ENCODE measurements at places on chromosomes 7 and 10.
A peak's percentile ranks its signal among the peaks of the same experiment; 100 is the strongest.

DNA sequence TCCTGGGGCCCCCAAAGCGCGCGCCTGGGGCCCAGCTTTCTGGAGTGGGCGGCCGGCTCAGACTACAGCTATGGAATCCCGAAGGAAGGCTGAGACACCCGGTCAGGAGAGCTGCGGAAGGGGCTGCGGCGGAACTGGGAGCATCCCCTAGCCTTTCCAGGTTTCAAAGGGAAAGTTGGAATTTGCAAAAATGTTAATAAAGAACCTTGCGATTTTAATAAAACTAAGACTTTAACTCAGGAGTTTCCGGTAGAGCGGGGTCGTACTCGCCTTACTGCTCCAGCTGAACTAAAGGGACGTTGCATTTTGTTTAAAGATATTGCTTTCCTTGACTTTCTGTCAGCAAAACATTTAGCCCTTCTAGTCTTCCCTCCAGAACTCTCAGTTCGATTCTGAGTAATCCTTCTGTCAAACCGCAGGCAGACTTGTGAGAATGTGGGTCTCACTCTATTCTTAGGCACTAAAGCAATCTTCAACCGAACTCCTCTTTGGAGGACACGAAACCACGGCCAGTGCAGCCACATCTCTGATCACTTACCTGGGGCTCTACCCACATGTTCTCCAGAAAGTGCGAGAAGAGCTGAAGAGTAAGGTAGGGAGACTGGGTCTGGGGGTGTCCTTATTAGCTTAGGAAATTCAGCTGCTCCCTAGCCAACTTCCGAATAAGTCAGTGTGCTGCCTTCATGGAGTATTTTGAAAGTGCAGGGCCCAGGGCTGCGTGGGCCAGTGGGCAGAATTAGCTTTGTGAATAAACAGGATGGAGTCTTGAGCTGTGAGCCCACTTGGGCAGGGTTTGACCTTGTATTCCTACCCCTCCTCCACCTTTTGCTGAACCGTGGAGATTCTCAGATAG lies 1.9 kb downstream of the CYP26A1 start:
- DNase-seq: no peak

GRCh38 chr7:36601601-36602000 lies 122.7 kb downstream of the AOAH start:
- DNase-seq: no peak

GRCh38 chr10:91378061-91378460 lies 32.1 kb upstream of the HECTD2 start:
- peak; percentile 59 for DNase-seq

DNA sequence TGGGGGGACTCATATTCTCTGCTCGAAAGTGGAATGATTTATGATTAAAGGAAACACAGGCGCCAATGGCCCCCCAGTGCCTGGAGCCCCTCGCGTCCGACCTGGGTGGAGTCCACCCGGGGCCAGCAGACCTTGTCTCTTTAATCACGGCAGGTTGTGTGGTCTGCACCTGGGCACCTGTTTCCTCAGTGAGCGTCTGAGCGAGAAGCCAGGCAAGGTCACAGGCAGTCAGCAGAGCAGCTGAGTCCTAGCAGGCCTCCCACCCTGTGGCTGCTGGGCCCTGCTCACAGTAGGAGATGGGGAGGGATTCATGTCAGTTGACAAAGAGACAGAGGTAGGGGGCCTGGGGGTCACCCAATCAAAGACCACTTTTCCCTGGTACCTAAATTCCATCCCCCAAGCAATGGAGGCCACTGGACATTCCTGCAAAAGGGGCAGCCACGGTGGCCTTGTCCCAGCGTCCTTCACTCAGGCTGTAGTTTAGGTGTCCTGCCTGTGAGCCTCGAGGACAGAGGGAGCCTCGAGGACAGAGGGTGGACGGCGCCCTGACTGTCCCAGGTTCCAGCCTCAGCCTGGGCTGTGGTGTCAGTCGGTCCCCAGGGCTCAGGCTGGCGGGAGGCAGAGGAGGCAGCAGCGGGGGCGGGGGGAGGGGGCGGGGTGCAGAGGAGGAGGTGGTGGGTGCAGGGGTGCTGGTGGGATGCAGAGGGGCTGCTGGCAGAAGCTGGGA lies 49.5 kb upstream of the CFAP46 start:
- DNase-seq: no peak

DNA sequence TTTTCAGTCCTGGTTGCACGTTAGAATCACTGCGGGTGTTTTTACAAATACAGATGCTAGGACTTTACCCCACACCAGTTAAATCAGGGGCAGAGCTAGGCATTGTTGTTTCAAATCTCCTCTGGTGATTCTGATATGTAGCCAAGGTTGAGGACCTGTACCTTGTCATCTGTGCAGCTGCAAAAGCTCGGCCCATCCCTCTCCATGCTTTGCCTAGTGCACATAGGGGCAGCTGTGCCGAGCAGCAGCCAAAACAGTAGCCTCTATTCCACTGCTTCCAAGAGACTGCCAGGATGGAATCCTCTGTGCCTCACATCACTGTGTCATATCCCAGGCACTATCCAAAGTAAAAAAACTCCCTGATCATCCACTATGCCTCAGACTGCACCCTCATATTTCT lies 181.3 kb downstream of the CDK14 start:
- DNase-seq: no peak

GRCh38 chr7:84502239-84502638 lies 307.6 kb upstream of the SEMA3A start:
- no peak for DNase-seq

- no peak for DNase-seq
Measured at GRCh38 chr10:85477979-85478378, 888.6 kb downstream of the GRID1 start.

DNA sequence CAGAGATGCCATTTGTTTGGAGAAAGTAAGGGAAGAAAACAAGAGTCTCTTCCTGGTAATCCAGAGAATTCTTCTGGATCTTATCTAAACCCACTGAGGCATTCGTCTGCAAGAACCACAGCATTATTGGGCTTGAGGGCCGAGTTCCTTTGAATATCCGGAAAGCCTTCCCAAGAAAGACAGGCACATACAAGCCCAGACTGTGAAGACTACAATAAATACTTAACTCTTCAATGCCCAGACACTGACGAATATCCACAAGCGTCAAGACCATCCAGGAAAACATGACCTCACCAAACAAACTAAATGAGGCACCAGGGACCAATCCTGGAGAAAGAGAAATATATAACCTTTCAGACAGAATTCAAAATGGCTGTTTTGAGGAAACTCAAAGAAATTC lies 99.0 kb downstream of the RNF32 start:
- DNase-seq: no peak

GRCh38 chr10:125160856-125161706 lies 718 bp upstream of the CTBP2 start:
- DNase-seq: no peak

- DNase-seq: no peak
Measured at GRCh38 chr7:130293521-130293920, 560 bp downstream of the CPA4 start.

DNA sequence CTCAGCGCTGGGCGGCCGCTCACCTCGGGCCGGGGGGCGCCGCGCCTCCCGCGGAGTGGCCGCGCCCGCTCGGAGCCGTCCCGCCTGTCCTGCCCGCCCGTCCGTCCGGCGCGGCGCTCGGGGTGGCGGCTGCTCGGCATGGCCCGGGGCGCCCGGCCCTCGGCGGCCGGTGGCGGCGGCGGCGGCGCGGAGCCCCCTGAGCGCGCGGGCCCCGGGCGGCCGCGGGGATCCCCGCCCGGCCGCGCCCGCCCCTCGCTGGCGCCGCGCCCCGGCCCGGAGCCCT lies 338 bp downstream of the SDK1 start:
- DNase-seq: no peak

DNA sequence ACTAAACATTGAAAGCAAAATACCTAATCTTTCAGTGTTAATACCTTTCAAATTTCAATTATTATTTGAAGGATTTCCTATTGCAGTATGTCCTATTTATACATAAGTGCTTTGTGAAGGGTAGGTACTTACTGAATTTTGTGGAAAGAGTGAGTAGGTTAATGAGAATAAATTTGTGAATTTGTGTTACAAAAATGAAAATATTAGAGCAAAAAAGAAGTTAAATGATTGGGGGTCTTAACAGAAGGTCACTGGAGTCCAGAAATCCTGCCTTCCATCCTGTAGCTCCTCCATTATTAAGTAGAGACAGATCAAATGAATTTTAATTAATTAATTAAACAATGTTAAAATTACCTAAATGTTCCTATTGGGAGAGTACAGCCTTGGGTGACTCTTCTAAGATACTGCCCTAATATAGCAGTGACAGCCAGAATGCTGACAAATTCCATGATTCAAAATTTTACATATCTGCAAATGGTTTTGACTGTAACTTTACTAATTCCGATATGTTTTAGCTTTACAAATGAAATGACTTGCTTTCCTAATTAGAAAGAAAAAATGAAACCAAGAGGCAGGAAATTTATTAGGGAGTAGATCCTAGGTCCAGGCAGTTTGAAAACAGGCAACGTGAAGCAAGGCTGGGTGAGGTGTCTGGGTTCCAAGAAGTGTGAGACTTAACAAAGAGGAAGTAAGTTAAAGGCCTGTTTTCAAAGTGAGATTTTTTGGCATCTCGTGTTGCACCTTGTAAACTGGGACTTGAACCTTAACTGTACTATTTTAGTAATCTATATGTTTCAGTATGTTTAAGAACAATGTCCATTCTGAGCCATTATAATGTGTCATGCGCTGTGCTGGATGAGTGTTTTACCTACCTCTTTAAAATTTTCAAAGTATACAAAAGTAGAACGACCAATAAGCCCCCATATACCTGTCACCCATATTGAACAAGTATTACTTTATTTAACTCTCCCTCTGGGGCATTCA lies 1.5 kb downstream of the PIK3CG start:
- no peak for DNase-seq

GRCh38 chr10:120453319-120453718 lies 3.7 kb upstream of the PLPP4 start:
- DNase-seq: no peak

DNA sequence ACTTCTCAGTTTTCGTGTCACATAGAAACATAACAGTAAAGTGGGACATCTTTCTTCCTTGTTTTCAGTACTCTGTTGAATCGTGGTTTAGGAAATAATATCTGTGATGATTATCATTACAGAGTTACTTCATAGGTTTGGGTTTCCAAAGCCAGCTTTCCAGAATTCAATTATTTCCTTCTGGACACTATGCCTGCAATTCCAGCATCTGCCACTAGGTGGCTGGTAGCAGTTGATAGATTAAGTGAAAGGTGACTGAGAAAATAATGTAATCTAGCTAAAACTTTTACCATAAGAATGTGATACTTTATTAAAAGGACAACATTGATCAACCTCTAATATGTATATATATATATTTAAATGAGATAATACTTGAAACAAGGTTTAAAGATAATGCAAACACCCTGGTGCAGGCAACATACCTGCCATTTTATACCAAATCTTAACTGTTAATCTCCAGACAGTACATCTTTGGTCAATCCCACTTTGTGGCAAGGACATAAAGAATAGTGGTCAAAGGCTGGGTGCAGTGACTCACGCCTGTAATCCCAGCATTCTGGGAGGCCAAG lies 102.6 kb downstream of the SH3PXD2A start:
- DNase-seq: peak; percentile 12

GRCh38 chr7:16846601-16847165 lies 35.1 kb downstream of the AGR3 start:
- no peak for DNase-seq

DNA sequence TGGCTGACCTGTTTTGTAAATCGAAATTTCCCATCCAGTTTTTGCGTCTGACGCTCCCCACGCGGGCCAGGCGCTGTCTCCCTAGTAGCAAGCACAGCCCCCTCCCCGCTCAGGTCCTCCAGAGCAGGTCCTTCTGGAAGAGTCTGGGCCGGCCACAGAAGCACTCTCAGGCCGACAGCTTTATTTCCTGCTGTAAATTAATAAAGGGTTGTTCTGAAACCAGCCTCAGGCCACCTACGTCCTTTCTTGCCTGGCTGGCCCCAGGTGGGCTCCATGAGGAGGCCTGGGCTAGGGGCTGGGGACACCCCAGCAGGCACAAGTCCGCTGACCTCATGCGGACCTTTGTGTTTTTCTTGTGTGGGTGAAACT lies 35.2 kb downstream of the CAMK2B start:
- DNase-seq: peak; percentile 3

DNA sequence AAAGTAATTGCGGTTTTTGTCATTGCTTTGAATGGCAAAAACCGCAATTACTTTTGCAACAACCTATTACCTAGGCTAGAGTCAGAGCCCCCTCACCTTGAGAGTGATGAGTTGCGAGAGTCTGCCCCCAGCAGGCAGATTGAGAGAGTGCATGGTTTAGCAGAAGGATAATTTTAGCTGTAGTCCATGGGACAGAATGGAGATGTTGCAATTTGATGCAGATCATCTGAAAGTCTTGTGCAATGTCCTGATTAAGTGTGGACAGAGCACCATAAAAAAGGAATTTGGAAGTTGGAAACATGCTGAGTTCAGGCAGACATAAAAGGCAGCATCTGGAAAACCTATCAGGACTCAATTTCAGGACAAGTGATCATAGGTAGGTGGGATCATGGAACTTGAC lies 48.7 kb downstream of the GPR141 start:
- DNase-seq: no peak

DNA sequence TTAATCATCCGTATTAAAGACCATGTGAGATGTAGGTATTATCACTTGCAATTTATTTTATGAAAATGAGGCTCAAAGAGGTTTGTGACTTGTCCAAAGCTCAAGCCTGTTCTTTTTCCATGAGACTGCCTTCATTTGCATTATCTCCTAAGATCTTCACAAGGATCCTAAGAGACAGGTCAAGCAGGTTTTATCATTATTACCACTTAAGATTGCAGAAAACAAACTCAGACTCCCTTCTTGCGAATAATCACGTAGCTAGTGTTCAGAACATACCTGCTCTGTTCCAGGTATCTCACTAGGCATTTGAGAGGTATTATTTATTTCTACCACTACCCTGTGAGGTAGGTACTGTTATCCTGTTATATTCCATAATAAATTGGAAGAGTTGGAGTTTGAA lies 64.8 kb downstream of the ZNRF2 start:
- DNase-seq: no peak

GRCh38 chr7:55060636-55061022 lies 41.8 kb downstream of the EGFR start:
- no peak for DNase-seq

- no peak for DNase-seq
Measured at GRCh38 chr7:149791-150636, 42.4 kb upstream of the FAM20C start.

GRCh38 chr10:80702143-80702542 lies 164.4 kb downstream of the SH2D4B start:
- no peak for DNase-seq

DNA sequence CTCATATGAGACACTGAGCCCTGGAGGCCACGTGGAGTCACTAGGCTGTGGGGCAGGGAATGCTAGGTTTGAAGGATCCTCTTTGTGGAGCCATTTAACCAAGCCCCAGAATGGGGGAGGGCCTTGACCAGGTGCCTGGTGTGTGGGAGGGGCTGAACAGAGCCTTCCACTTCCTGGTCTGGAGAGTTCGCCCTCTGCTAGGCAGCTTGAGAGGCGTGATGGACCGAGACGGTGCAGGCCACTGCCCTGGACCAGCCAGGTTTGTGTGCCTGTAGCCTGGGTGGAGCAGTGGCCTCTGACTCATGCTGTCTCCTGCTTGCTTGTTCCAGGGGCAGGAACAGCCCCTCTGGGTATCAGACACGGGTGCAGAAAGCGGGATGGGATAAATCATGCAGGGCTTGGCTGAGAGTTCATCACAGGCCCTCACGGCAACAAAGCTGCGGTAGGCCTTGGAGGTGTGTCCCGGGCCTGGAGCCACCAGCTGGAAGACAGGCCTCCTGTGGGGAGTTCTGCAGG lies 27.4 kb downstream of the ADAMTS14 start:
- DNase-seq: no peak
